Stimulated activated CD4-positive, alpha-beta T cell treated with anti-CD3 and anti-CD28 coated beads, Interleukin-4, amount 100 ng/mL, for 48 hours (primary cell): ENCODE measurements at places on chromosomes 5 and 9.

- DNase-seq: no peak
These were observed 159.2 kb upstream of the GNA14 start for GRCh38 chr9:77807281-77807683.

- DNase-seq: no peak
These were observed 13.9 kb downstream of the SLC36A1 start for GRCh38 chr5:151461312-151461711.

GRCh38 chr9:133282464-133283238, 7.7 kb upstream of the ABO start:
- no peak for DNase-seq

DNA sequence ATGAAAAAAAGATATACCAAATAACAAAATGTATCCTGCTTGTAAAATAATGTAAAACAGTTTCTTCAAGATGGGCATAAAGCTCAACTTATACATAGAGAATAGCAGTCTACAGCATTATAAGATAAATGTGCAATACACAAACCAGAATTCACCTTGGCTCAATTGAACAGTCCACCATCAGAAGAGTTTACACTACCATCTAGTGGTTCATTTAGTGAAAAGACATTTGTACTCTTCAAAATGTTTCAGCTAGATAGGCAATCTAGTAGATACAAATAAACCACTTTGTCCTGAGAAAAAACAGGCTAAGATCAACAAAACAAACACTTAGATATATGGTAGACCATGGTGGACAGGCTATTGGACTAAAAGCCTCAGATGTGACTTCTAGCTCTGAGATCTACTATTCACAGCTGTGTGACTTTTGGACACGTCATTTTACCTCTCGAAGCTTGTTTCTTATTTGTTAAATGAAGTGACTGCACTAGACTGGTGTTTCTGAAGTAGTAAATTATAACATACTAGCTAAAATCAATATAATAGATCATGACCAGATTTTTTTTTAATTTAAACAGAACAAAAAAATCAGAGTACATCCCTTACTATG, 22.1 kb upstream of the TPD52L3 start:
- no peak for DNase-seq

DNA sequence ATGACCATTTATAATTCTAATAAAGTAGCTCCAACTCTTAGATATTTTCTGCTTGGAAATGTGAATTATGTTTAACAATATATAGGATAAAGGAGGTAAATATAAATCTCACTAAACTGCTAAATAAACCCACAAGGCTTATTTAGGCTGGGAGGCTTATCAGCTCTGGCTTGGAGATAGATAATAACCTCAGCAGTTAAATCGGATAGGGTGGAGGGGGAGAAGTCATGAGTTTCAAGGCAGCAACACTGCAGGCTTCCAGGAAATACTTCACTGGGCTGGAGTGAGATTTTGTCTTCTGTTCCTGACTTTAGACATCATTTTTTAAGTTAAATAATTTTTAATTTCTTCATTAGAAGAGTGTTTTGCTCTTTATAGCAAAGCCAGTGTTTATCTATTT, 80.0 kb upstream of the ITGA2 start:
- no peak for DNase-seq

- DNase-seq: no peak
These were observed 422.6 kb upstream of the CD180 start for GRCh38 chr5:67619235-67619634.

GRCh38 chr5:80837679-80838078, 122.5 kb upstream of the RASGRF2 start:
- DNase-seq: peak; percentile 6

GRCh38 chr5:59759600-59760351, 133.8 kb downstream of the PDE4D start:
- DNase-seq: no peak

- DNase-seq: no peak
These were observed 45.4 kb downstream of the ZNF618 start for GRCh38 chr9:113921396-113921925.

GRCh38 chr5:140240987-140241706, 61.8 kb downstream of the PFDN1 start:
- no peak for DNase-seq

- no peak for DNase-seq
These were observed 109.0 kb downstream of the ATP10B start for GRCh38 chr5:160743027-160743426.

DNA sequence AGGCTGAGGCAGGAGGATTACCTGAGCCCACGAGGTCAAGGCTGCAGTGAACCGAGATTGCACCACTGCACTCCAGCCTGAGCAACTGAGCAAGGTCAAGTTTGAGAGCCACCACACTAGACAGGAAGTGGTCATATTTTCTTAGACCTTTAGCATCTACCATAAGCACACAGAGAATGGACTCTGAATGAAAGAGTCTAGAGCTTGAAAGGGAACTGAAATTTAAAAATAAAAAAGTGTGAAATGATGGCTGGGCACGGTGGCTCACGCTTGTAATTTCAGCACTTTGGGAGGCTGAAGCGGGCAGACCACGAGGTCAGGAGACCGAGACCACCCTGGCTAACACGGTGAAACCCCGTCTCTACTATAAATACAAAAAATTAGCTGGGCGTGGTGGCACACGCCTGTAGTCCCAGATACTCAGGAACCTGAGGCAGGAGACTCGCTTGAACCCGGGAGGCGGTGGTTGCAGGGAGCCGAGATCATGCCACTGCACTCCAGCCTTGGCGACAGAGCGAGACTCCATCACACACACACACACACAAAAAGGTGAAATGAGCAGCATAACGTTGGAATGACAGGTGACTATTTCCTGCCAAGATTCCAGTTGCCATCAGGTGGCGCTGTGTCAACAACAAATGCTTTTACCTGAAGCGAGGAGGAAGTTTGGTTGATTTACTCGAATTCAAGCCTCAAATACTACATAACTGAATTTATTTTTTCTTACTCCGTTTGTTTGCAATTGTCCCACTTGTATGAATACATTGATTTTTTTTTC, 21.3 kb upstream of the AK3 start:
- peak; percentile 72 for DNase-seq

GRCh38 chr9:131117121-131117761, 8.1 kb upstream of the NUP214 start:
- no peak for DNase-seq

- peak; percentile 6 for DNase-seq
These were observed 567 bp upstream of the SPIN1 start for GRCh38 chr9:88387552-88388202.

- DNase-seq: no peak
These were observed 37.5 kb downstream of the ZCCHC7 start for GRCh38 chr9:37157726-37158377.

GRCh38 chr9:73596321-73596720, 444.7 kb downstream of the ANXA1 start:
- DNase-seq: no peak

DNA sequence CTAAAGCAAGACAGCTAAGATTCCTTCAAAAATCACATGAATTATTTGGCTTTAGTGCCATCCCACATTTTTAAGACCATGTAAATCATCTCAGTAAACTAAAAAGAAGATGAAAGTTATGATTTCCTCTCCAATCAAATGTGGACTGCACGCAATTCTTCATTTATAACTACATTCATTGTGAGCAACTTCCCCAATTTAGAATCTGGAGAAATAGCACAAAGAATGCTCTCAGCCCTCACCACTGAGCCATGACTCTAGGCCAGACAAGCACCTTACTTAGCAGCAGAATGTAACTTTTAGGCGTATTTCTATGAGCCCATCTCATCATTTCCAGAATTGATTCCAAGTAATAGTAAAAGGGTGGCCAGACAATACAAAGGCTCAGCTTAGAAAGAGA, 616.6 kb downstream of the TLE1 start:
- no peak for DNase-seq

GRCh38 chr5:34538026-34538672, 118.0 kb upstream of the RAI14 start:
- DNase-seq: peak; percentile 31
